Stimulated activated CD8-positive, alpha-beta memory T cell treated with anti-CD3 and anti-CD28 coated beads, Interleukin-4, amount 100 ng/mL, for 1 hour (primary cell): ENCODE measurements at places on chromosomes 2 and 18.

DNA sequence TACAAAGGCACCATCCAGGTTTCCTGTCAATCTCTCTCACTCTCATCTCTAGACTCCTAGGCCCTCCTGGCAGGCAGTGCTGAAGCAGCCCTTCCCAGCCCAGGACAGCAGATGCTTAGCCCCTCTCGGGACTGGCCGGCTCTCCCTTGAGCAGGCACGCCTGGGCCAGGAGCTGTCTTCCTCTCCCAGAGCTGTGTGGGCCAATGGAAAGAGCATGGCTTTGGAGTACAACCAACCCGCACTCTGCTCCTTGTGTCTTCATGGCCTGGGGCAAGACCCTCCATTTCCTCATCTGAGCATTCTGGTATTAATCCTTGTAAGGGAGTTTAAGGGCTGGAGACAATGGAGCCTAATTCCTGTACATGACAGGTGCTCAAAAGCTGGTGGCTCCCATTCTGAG lies 97.2 kb downstream of the CAPN13 start:
- no peak for DNase-seq

- no peak for DNase-seq
These were observed 155.4 kb upstream of the VRK2 start for GRCh38 chr2:57891086-57891712.

DNA sequence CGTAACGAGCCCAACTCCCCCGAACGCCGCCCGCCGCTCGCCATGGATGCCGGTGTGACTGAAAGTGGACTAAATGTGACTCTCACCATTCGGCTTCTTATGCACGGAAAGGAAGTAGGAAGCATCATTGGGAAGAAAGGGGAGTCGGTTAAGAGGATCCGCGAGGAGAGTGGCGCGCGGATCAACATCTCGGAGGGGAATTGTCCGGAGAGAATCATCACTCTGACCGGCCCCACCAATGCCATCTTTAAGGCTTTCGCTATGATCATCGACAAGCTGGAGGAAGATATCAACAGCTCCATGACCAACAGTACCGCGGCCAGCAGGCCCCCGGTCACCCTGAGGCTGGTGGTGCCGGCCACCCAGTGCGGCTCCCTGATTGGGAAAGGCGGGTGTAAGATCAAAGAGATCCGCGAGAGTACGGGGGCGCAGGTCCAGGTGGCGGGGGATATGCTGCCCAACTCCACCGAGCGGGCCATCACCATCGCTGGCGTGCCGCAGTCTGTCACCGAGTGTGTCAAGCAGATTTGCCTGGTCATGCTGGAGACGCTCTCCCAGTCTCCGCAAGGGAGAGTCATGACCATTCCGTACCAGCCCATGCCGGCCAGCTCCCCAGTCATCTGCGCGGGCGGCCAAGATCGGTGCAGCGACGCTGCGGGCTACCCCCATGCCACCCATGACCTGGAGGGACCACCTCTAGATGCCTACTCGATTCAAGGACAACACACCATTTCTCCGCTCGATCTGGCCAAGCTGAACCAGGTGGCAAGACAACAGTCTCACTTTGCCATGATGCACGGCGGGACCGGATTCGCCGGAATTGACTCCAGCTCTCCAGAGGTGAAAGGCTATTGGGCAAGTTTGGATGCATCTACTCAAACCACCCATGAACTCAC lies 673 bp downstream of the PCBP1 start:
- DNase-seq: no peak

- no peak for DNase-seq
These were observed 533.2 kb upstream of the TNP1 start for GRCh38 chr2:217392930-217393584.

DNA sequence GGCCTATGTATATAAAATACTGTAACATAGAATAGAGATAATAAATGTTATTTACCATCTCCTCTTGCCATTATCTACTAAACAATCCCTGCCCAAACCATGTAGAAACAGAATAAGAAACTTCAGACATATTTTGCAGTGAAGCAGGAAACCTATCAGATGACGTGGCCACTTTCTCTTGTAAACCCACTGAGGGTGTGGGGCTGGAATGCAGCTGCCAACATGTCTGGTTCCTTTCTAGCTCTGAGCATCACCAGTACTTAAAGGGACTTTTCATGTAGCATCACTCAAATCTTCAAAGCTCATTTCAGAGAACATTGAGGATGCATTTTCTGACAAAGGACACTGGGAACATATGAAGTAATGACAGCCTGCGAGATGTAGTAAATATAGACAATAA lies 251.8 kb downstream of the LPIN1 start:
- no peak for DNase-seq

DNA sequence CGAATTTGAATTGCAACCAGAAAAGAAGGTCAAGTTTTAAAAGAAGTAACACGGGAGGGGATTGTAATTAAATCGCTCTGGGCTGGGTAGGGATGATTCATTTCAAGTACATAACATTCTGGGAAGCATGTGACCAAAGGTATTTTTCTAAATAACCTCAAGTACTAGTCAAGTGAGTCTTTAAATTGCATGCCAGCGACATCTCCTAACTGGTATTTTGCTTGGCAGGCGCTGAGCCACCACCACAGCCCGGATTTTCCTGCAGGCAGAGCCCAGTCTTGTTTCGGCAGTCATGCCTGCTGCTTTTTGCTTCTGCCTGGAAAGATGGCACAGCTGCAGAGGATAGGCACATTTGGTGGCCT lies 33.7 kb upstream of the NPAS2 start:
- DNase-seq: no peak
